Thyroid gland (tissue), 4 donors: ENCODE measurements at places on chromosomes 1 and 21. TPM values are rescaled to one million over a fixed set of nuclear protein-coding genes. Genes with fewer than 3 reads are reported as not detected.

Gene CTSE
- total RNA-seq: 19.2 TPM

Gene NFASC
- 3.6 TPM for total RNA-seq

Gene TAS1R1
- not detected for total RNA-seq

Gene SPRR2F
- not detected for total RNA-seq

Gene LEFTY2
- not detected for total RNA-seq

- no peak for DNase-seq
Observed at GRCh38 chr21:39048574-39048973, 134.7 kb downstream of the PSMG1 start.

DNA sequence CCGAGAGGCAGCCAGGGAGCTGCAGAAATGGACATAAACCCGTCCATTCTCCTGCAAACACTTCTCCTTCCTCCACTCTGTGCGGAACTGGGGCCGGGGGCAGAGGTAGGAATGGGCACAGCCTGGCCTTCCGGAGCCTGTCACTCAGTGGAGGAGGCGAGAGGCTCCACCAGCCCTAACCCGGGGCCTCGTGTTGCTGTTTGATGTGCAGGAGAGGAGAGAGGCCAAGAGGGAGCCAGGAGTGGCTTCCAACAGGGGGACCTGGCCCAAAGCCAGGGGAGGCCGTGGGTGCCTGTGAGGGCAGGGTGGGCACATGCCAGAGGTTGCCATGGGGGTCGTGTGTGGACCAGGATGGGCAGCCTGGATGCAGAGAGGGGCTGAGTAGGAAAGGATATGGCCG lies 158.1 kb upstream of the ARHGEF16 start:
- DNase-seq: no peak

GRCh38 chr1:169618367-169618766 lies 11.6 kb downstream of the SELP start:
- no peak for DNase-seq

GRCh38 chr1:172322219-172323061 lies 98.0 kb upstream of the C1orf105 start:
- DNase-seq: peak; percentile 49
